SK-N-MC (cell line): ENCODE measurements at places on chromosomes 6 and 20.

DNA sequence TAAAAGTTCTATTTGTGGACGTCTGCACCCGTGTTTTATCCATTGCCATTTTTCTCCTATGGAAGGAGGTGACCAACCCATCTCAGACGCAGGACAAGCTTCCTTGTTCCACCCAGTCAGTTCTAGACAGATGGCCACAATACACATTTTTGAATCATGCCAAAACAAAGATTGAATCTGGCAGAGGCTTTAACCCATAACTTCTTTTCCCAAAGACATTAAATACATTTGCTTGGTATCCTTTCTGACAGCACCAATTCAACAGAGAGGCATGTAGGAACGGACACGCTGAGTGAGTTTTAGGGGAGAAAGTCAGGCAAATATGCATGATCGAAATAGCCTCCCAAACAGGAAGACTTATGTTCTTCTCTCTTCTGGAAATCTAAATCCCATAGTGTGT lies 552.7 kb upstream of the AGPAT4 start:
- DNase-seq: no peak

DNA sequence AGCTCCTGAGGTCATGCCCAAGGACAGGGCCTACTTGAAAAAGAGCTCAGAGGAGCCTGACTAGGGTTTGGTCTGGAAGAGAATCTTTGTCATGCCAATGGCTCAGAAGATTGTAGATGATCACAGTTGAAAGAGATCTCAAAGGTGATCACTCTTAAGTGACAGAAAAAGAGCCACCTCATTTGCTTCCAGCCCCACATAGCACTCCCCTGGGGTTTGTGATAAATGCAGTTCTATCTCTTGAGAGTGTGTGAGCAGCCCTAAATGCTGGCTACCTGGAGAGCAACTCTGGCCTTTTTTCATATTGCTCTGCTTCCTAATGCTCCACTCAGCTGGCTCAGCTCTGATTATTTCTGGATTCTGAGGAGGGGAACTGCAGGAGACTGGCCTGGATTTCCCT lies 39.3 kb downstream of the KLHL32 start:
- no peak for DNase-seq

- DNase-seq: no peak
Observed at GRCh38 chr6:138996524-138996923, 8.5 kb upstream of the REPS1 start.

- no peak for DNase-seq
Observed at GRCh38 chr6:19602434-19603013, 234.6 kb upstream of the ID4 start.

GRCh38 chr6:72739368-72739779 lies 117.5 kb downstream of the KCNQ5 start:
- no peak for DNase-seq

- no peak for DNase-seq
Observed at GRCh38 chr6:35673755-35674154, 15.0 kb downstream of the FKBP5 start.

- no peak for DNase-seq
Observed at GRCh38 chr6:83536647-83537589, 24.6 kb downstream of the PRSS35 start.

DNA sequence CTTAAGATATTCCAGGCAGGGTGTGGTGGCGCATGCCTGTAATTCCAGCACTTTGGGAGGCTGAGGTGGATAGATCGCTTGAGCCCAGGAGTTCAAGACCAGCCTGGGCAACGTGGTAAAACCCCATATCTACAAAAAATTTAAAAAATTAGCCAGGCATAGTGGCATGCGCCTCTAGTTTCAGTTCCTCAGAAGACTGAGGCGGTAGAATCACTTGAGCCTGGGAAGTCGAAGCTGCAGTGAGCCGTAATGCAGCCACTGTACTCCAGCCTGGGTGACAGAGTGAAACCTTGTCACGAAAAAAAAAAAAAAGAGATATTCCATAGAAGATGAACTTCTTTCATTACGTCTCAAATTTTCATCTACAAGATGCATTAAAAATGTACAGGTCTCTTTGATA lies 46.7 kb upstream of the ISM1 start:
- no peak for DNase-seq

DNA sequence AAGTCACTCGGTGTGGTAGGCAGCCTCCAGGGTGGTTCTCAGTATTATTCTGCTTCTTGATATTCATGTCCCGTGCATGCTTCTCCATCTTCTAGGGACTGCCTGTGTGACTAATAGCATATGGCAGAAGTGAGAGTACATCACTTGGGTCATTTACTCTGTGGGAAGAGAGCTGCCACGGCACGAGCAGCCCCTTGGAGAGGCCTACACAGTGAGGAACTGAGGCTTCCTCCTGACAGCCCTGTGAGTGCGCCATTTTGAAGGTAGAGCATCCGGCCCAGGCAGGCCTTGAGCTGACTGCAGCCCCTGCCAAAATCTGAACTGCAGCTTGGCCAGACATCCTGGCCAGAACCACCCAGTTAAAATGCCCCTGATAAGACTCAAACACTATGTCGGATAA lies 17.3 kb upstream of the MCUR1 start:
- no peak for DNase-seq

DNA sequence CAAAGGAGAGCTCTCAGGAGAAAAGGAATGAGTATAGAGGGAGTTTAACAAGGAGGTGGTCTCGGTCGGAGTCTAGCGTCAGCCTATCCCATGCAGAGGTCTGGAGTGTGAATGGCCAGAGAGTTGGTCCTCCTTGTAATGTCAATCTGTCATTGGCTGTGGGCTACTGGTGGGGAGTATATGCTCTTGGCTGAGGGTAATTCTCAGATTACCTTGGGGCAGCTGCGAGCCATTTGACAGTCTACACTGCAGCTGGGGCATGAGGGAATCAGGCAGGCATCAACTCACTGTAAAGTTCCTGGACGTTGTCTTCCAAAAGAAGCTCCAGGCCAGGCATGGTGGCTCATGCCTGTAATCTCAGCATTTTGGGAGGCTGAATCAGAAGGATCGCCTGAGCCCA lies 48.1 kb downstream of the EBF4 start:
- DNase-seq: no peak

DNA sequence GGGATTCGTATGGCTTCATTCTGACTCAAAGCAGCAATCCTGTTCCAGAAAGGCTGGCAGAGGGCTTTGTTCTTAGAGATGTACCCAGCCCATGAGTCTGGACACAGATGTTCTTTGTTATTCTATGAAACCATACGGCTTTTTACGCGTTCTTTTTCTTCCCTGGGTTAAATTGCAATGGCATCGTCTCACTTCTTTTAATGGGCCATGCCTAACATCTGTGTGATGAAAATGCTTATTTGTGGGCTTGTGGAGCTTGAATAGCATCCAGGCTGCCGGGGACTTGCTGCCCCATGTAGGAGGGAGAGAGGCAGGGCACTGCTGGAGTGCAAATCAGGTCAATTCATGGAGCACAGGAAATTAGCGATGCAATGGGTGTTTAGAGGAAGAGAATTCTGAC lies 19.4 kb downstream of the FAM50B start:
- DNase-seq: no peak

DNA sequence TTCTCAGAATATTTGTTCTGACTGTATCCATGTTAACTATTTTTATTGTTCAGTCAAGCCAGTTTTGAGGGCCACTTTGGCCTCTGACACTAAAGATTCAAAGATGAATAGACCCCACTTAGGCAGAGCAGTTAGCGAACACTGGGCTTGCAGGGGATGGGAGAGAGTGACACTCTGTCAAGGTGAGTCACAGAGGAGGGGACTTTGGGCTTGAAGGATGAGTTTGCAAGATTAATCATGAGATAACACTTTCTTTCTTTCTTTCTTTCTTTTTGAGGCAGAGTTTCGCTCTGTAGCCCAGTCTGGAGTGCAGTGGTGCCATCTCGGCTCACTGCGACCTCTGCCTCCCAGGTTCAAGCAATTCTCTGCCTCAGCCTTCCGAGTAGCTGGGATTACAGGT lies 46.4 kb downstream of the SPATA2 start:
- no peak for DNase-seq

DNA sequence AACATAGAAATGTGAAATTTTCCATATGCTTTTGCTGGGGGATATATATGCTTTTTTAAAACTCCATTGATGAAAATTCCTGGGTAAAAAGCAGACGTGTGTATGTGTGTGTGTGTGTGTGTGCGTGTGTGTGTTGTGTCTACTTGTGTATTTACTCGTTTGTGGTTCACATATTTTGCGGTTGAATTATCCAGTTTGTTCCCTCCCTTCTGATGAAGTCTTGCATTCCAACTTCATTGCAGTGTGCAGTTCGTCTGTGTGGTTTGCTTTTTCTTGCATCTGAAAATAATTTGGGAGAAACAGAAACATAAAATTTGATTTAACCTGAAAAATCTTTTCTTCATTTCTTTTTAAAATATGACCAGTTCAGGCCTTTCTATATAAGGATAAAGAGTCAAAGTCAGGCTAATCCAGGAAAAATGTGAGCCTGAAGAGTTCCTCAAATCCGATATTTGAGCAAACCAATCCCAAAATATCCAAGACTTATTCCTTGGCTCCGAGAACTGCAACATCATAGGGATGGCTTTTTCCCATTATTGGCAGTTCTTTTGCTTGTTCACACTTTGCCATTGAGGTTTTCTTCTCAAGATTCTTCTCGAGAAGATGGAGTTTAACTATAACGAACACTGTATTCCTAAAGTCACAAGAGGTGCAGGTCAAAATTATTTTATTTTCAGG lies 202.2 kb upstream of the CCN2 start:
- no peak for DNase-seq

DNA sequence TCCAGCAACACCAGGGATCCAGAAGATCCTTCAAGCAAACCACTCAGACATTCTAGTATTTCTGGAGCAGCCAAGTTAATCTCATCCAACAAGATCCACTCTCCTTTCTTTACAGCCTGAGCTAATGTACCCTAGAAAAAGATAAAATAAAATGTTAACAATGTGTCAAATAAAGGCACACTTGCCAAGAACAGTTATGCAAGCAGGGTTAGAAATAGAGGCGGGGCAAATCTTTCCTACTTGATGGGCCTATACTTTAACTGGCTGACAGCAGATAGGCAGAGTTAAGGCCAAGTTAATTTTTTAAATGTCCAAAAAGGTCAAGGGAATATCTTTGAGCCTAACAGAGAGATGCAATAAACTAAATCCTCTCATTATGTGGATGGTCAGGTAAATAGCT lies 60.8 kb downstream of the MDN1 start:
- DNase-seq: no peak

- no peak for DNase-seq
Observed at GRCh38 chr20:21272279-21272678, 30.9 kb upstream of the XRN2 start.

- DNase-seq: no peak
Observed at GRCh38 chr6:63790334-63790733, 154.7 kb downstream of the PHF3 start.

GRCh38 chr6:80020381-80021120 lies 16.1 kb downstream of the TTK start:
- no peak for DNase-seq

GRCh38 chr20:21063276-21063675 lies 42.9 kb downstream of the LINC00237 start:
- DNase-seq: no peak
